ENCODE measurements at places on chromosomes 11 and 22. TPM values are rescaled to one million over a fixed set of nuclear protein-coding genes. Genes with fewer than 3 reads are reported as not detected.

WNT7B gene
- not detected for total RNA-seq

MAPK1 gene
- 45.2 TPM for total RNA-seq

CEND1 gene
- total RNA-seq = 2.2 TPM

POLR2F gene
- total RNA-seq = 34.8 TPM

MPZL2 gene
- total RNA-seq = not detected

NRXN2 gene
- 9.2 TPM for total RNA-seq

MS4A12 gene
- not detected for total RNA-seq

SLC22A25 gene
- not detected for total RNA-seq

OR51I1 gene
- not detected for total RNA-seq

SLC17A6 gene
- not detected for total RNA-seq

UBE2L3 gene
- total RNA-seq = 45.9 TPM

KDM2A gene
- total RNA-seq = 47.9 TPM

OR4D5 gene
- not detected for total RNA-seq

OR8H1 gene
- total RNA-seq = not detected

KDM4E gene
- not detected for total RNA-seq

BDNF gene
- 0.39 TPM for total RNA-seq

FGF4 gene
- total RNA-seq = not detected

PICALM gene
- 211 TPM for total RNA-seq

CECR2 gene
- under 0.01 TPM for total RNA-seq

KCTD21 gene
- total RNA-seq = 9.2 TPM

ATG2A gene
- 15.4 TPM for total RNA-seq

APOL5 gene
- not detected for total RNA-seq

OR10S1 gene
- not detected for total RNA-seq

RAB38 gene
- total RNA-seq = 1.8 TPM

DTX4 gene
- 0.59 TPM for total RNA-seq

SMC1B gene
- total RNA-seq = under 0.01 TPM

ANKK1 gene
- not detected for total RNA-seq

OR52A1 gene
- not detected for total RNA-seq

PIK3C2A gene
- total RNA-seq = 41.8 TPM

OR2AT4 gene
- not detected for total RNA-seq

P2RY2 gene
- total RNA-seq = not detected

OR5A1 gene
- not detected for total RNA-seq

SAA4 gene
- not detected for total RNA-seq

TSKU gene
- 25.4 TPM for total RNA-seq

MRGPRX3 gene
- total RNA-seq = not detected

GLB1L2 gene
- 3.5 TPM for total RNA-seq

OR10A2 gene
- total RNA-seq = not detected

FOLH1 gene
- total RNA-seq = 0.73 TPM

PNPLA5 gene
- total RNA-seq = not detected

CASP12 gene
- not detected for total RNA-seq

DDX25 gene
- not detected for total RNA-seq

NELL1 gene
- total RNA-seq = not detected

SYT8 gene
- not detected for total RNA-seq

MMP13 gene
- total RNA-seq = not detected

LRRC32 gene
- total RNA-seq = 36.7 TPM

SOX10 gene
- total RNA-seq = not detected

APOL3 gene
- 29.0 TPM for total RNA-seq

CARNS1 gene
- under 0.01 TPM for total RNA-seq

CCDC34 gene
- total RNA-seq = 4.4 TPM

CSNK2A3 gene
- 2.9 TPM for total RNA-seq

TNNI2 gene
- total RNA-seq = not detected

B3GAT1 gene
- total RNA-seq = not detected

CALCB gene
- total RNA-seq = not detected

All from subcutaneous preadipocyte (primary cell).